ENCODE measurements at places on chromosomes 3 and 15.

- DNase-seq = no peak
Measured at GRCh38 chr3:123157209-123157597, 44.5 kb upstream of the SEC22A start.

DNA sequence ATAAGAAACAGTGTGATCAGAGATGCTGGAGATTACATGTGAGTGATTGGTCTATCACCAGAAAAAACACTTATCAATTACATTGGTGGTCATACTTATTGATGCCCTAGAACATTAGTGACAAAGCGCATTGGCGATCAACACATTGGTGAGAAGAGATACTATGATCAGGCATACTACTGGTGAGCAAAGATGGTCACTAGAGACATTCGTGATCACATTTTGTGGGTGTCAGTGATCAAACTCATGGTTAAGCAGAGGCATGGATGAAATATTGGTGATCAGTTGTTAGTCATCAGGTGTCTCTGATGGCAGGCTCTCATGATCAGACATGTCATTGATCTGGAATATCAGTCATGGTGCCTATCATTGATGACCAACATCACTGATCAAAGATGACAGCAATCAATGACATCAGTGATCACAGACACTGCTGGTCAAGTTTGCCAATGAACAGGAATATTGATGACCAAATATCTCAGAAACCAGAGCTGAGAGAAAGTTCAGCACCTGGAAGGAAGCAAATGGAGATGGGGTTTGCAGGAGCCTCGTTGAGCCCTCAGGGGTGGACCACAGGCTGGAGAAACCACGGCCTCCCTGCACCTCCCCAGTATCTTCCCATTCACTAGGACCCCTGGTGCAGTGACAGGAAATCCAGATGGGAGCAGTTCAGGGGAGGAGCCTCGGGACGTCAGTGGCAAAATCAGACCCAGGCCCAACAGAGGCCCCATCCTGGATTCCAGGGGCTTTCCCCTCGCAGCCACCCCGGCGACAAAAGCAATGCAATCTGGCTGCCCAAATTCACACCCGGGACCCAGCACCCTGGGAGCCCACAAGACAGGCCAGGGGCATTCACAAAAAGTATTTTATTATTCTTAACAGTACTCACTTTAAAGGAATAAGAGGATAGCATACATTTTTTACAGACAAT lies 12.2 kb upstream of the DNAJB8 start:
- DNase-seq = no peak

DNA sequence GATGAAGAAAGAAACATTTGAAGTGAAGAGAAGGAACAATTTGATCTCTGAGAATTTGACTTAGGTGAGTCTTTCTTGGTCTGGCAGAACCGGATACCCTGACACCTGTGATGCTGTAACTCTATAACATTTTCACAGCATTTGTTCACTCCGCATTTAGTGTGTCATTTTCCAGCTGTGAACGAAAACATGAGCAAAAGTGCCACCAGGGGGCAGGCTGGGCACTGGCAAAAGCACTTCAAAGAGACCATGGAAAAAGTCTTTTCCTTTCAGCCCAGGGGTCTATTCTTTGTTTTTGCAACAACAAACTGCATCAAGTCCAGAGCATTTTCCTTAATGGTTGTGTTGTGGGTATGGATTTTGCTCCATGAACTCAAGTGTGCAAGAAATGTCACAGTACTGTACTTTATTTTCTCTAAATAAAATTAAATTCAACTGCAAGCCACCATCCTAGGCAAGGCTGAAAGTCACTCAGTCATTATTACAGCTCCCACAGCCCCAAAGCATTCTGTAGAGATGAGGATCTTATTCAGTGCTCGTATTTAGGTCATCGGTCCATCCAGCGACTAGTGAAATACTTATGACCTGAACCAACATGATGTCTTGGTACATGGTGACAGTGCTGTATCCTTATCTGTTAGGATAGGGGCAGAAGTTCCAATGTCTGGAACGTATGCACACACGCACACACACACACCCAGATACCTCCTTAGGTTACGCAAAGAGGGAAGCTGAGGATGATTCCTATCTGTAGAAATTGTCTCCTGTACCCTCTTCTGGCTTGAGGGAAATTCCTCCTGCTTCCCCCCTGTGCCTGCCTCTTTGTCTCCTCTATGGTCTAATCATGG lies 125.5 kb downstream of the GADL1 start:
- peak; percentile 38 for DNase-seq

GRCh38 chr3:11735638-11736037 lies 91.9 kb upstream of the VGLL4 start:
- no peak for DNase-seq

DNA sequence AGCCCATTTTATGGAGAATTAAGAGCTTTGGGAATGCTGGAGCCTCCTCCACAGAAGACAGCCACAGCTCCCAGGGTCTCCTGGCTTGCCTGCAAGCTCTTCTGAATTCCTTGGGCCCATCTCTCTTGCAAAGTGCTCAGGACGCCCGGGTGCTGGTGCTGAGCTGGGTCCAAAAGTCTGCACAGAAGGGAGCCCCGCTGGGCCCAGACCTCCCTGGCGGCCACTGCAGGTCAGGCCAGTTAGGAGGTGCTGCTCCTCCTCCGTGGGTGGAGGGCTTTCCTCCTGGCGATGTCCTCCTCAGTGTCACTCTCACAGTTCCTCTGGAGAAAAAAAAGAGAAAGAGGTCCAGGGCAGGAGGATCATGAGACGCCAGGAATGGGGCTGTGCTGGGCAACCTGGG lies 74.5 kb upstream of the HERC1 start:
- DNase-seq = no peak

- DNase-seq = no peak
Measured at GRCh38 chr15:83396101-83396500, 51.0 kb upstream of the SH3GL3 start.

DNA sequence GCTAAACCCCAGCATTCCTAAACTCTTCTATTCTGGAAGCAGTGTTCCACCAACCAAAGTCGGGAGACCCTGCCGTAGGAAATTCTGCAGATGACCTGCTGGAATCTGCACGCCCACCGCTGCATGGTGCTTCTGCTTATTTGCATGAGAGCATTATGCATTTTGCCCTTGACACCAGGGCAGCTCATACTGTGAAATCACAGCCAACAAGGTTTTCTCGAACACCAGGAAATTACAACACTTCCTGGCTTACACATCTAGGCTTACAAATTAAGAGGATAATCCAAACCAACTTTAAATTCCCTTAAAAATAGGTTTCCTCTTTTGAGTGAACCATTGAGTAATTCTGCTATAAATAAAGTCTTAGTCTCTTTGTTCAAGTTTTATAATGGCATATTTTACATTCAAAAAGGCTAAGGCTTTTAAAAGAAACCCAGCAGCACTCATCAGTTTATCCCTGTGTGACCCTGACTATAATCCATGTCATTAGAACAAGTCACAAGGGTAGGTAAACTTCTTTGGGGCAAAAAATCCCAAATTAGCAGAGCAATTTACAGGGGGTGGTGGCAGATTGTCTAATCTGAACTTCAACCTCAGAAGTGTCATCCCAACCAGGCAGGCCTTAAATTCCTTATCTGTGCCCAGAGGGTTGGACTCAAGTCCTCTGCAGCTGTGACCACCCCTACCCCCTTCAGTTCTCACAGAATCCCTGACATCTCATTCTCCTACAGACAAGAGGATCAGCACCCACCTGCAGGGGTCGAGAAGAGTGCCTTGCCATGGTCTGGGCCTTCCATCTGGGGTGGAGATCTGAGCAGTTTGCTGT lies 33.5 kb upstream of the RBP1 start:
- no peak for DNase-seq

DNA sequence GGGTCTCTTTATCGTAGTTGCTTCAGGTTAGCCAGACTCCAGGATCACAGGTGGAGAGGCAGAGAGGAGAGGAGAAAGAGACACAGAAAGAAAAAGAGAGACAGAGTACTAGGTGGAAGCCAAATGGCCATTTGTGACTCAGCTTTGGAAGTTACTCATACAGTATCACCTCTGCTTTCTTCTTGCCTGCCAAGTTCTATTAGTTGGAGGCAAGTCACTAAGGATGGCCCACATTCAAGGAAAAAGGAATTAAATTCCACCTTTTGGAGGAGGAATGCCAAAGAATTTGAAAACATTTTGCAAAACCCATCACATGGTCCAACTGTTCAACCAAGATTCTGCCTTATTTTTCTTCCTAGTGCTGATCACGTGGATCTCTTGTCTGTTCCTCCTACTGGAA lies 291.1 kb downstream of the CHL1 start:
- DNase-seq = no peak

- no peak for DNase-seq
Measured at GRCh38 chr3:55264919-55265318, 222.2 kb downstream of the WNT5A start.

DNA sequence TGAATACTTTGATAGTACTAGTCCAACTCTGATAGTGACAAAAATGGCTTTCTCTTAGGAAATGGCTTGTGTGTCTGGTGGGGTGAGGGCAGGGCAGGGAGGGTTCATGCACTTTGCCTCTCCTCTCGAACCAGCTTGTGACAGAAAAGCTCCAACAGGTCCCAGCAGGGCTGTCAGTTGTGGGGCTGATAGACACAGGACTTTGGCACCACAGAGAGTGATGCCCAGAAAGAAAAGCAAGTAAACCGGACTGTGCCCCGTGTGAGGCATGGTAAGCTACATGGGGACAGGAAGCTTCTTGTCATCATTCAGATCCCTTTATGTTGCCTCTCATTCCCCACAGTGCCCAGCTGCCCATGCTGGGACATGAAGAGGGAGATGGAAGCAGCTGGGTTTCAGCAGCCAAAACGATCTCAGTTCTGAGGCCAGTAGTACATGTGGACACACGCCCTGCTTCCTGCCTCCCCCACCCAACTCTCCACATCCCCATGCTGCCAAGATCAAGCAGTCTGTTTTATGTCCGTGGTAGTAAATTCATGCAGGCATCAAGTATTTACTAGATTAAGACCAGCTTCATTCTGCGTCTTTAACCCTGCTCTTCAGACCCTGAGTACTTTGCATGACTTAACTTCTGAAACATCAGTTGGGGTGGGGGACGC lies 29.7 kb upstream of the LIPC start:
- no peak for DNase-seq

- DNase-seq = no peak
Measured at GRCh38 chr3:182967218-182968204, 12.8 kb downstream of the DCUN1D1 start.
